NCI-H226 (cell line): ENCODE measurements at places on chromosomes 6 and 20.

DNA sequence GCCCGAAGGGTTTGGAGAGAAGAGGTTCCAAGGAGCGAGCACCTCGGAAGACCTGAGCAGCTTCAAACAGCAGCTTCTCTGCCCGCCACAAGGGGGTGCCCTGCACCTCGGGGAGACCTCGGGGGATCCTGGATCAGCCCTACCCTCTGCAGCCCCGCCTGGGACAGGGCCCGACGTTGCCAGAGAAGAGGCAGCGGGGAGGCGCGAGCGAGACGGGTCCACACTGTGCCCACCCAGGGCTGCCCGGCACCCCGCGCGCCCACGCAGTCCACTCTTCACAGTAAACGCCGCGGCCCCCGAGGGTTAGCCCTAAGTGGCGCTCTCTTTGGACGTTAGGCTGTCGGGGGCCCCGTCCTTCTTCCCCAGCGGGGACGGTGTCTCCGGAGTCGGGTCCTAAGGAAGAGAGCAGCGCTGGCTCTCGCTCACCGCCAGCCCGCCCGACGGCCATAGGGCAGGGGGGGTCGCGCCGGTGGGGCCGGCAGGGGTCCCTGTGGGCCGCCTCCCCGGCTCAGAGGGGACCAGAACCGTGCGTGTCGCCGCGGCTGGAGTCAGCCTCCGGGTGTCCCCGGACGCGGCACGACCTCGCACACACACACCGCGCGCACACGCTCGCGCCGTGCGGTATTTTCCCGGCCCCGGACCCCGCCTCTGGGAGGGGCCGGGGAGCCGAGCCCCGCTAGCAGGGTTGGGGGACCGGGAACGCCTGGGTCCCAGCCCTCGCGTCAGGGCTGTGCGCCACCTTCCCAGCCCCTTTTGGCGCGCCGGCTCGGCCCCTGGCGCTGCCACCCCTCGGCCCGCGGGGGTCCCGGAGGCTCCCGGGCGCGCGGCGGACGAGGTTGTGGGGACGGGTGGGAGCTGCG is 929 bp downstream of the CDH22 start:
- DNase-seq: peak; percentile 20

DNA sequence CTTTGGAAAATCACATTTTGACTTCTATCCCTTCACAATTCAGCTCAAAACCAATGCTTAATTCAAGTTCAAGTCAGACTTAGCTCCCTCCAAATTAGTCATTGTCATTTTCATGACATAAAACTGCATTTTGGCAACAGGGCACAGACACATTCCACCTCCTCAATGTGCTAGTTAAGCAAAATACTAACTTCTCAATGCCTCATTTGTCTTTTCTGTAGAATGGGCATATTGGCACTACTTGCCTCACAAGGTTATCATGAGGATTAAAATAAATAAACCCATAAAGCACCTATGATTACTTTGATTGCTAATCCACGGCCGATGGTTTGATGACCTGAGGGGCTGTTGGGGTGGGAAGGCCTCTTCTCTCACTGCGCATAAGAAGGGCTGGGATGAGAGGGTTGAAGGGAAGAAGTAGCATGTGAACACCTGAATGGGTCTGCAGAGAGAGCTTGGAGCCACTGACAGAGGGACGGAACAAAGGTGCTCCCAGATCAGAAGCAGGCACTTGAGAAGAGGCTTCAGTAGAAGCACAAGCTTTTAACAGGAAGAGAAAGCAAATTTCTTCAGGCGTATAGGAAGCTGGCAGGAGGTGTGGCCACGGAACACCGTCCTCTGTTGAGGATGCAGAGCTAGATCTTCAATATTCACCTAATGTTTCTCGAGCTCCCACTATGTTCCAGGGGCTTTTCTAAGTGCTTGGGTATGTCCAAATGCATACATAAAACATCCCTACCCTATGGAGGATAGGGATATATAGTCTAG is 11.7 kb upstream of the TBC1D7 start:
- no peak for DNase-seq

DNA sequence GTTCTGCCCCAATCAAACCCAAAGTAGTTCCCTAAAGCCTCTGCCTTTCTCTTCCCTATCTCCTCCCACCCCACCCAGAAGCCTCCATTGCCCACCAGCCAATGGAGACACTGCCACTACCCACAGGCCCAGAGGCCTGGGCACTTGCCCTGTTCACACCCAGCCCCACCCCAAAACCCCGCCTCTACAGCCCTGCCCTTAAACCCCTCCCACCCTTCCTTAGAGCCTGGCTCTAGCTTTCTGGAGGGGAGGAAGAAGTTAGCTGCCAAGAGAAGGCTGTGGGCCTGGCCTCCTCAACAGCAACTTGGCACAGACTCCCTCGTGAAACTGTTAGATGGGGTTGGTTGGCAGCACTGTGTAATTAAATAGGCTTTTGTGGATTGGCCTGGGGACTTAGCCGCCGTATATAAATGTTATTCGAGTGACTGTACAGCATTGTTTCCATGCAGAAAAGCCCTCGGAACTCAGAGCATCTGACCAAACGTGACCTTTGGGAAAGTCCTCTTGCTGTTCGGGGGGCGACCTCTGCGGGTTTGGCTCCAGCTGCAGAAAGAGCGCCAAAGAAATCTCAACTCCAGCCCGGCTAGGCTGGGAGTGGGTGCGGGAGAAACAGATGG is 31.4 kb downstream of the COL11A2 start:
- DNase-seq: peak; percentile 95

DNA sequence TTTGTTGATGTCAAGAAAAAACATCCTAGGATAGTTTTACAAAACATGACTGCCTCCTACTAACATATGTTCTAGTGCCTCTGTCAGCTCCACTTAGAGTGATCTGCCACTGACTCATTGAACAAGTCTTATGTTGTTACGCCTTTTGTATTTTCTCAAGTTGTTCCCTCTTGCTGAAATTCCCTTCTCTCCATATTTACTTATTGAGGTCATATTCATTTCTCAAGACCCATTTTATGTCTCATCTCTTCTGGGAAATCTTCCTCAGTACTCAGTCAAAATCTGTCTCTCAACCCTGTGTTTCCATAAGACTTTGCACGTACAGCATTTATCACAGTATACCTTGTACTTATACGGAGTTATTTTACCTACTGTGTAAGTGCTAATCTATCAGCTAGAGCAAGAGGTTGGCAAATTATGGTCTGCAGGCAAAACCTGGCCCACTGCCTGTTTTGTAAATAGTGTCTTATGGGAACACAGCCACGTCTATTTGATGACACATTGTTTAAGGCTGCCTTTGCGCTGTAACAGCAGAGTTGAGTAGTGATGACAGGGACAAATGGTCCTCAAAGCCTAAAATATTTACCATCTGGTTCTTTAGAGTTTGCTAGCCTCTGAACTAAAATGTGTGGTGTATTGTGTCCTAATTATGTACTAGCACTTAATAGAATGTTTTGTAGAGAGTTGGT is 83.4 kb downstream of the ADGRB3 start:
- no peak for DNase-seq

- DNase-seq: no peak
Observed at GRCh38 chr6:130070792-130071191, 52.4 kb downstream of the L3MBTL3 start.

- no peak for DNase-seq
Observed at GRCh38 chr6:111173946-111174345, 86.6 kb downstream of the SLC16A10 start.

- DNase-seq: peak; percentile 33
Observed at GRCh38 chr6:30219244-30219643, 6.0 kb upstream of the TRIM26 start.

DNA sequence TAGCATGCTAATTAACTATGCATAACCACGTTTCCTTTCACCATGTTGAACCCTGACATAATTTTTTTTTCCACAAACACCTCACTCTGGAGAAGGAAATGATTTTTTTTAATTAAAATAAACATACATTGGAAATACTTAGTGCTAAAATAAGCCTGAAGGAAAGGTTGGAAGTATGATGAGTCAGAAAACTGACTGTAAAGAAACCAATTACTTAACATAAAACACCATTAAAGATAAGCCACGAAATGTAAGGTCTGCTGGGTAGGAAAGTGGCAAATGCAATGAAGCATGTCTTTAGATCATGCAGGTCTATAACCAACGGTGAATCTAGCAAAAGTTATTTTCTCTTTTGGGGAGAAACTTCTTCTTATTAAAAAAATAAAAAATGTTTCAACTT is 47.5 kb downstream of the OPRM1 start:
- no peak for DNase-seq

DNA sequence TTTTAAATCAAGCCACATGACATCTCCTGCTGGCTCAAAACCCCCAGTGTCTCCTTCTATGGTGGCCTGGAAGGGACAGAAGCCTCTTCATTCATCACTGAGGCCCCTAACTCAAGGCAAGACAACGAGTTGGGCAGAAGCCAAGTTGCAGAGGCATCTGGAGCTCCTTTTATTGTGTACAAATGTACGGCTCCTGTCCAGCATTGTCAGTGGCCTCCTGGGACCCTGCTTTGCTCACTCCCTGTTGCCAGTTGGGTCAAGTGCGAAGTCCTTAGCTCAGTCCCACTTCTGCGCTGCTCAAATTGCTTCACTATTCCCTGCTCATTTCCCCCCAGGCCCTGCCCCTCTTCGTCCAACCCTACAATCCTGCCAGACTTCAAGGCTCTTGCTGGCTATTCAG is 181.2 kb upstream of the PMEPA1 start:
- no peak for DNase-seq

GRCh38 chr6:119426619-119427018 is 77.1 kb upstream of the MAN1A1 start:
- no peak for DNase-seq

DNA sequence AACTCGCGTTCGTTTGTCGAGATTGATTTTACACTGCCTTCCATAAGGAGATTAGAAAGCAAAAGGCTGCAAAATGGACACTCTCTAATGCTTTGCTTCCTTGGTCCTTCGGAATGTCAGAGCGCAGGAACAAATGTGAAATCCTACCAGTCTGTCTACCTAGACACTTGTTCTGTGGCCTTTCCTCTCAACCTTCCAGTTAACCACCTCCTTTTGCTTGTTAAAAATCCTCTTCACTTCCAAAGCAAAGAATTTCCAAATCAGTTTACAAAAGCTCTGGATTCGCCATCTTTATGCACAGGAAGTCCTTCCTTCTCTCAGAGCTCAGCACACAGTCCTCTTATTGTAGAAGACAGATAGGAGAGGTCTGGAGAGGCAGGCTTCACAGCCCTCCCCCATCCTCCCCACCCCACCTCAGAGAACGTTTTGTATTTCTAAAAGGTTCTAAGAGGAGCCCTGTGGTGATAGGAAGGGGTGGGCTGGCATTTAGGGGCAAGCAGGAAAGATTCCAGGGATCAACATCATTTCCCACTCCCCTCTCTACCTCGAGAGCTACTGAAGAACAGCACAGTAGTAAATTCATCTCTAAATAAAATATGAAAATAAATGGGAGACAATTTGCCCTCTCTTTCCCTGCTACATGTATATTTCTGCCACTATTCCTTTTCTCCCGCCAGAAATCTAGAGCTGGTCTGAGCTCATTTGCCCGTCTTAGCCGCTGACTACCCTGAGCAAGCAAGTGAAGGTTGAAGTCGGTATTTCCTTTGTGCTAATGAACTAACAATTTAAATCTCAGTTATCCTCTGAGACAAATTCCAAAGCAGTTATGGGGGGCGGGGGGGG is 18.9 kb downstream of the TFAP2A start:
- no peak for DNase-seq

GRCh38 chr6:150184850-150185731 is 42.2 kb downstream of the PPP1R14C start:
- DNase-seq: no peak

DNA sequence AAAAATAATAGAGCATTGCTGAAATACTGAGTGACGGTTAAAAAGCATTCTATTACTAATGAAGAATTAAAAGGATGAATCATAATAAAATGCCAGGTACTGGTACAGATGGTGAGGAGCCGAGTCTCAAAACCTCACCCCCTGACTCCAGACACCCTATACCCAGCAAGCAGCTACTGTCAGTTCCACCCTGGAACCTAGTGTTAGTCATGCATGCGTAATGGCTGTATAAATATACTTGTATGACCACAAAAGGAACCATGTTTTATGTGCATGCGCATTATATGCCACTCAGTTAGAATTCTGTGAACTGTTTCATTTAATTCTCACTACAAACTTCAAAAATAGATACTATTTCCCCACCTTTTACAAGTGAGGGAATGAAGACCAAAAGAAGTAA is 568.7 kb upstream of the RNF217 start:
- no peak for DNase-seq

DNA sequence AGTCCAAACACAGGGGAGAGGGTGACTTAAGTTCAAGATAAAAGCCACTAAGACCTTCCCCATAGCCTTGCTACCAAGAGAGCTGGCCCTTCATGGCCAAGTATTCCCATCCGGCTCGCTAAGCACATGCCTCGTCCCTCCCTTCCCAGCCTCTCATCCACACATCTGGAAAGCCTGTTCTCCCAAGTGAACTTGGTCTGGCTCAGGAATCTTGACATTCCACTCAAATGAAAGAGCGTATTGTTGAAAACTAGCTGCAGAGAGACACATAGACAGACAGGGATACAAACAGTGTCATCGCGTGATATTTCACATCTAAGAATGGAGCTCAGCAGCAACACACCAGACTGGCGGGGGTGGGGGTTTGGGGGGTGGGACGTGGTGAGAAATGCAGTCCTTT is 182.8 kb upstream of the FOXQ1 start:
- DNase-seq: no peak

DNA sequence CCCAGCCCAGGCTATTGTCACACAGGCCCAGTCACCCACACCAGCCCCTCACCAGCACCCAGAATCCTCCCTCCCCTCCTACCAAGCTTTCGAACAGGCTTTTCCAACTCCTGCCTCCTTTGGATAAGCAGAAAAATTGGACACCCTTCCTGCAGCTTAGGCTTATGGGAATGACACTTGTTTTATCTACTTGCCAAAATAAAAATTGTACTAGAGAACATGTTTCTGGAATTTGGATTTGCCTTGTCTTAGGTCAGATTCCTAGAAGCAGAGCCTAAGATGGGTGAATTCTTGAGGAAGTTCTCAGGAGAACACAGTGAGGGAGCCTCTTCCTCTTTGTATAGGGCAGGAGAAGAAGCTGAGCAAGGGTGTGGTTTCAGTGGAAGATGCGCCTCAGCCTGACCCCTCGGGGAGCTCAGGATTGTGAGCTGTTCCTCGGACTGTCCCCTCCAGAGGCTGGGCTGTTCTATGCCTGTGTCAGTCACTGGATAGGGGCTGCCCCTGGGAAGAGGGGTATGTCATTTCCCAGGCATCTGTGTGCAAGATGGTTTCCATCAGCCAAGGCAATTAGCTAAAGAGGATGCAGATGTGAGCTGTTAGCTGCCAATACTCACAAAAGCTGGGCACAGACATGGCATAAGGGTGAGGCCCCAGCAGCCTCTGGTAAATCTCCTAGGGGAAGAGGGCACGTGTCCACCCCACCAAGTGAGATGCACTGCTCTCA is 33.9 kb downstream of the ITPR3 start:
- DNase-seq: no peak

DNA sequence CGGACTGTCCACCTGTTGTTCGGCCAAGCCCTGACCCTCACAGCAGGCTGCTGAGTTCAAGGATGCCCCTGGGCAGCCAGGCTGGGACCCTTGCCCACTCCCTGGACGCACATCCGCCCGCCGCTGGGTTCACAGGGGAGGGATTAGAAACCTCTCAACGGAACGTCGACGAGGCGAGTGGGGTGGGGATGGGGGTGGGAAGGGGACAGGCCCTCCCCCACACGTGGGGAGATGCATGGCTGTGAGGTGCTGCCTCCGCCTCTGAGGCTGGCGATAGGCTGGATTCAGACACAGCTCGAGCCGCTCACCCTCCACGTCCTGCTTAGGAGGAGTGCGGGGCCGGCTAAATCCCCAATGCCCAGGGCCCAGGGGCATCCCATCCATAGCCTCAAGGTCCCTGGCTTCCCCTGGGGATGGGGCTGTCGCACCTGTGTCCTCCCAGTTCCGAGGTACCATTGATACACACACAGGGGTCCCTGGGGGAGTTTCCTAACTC is 90.6 kb upstream of the BHLHE23 start:
- no peak for DNase-seq

GRCh38 chr20:4817230-4817671 is 95.5 kb downstream of the PRND start:
- no peak for DNase-seq
